Activated CD4-positive, alpha-beta T cell treated with anti-CD3 and anti-CD28 coated beads for 4 hours (primary cell): ENCODE measurements at places on chromosomes 6 and 20.

- DNase-seq: no peak
Observed at GRCh38 chr6:89035252-89036101, 45.1 kb upstream of the PNRC1 start.

DNA sequence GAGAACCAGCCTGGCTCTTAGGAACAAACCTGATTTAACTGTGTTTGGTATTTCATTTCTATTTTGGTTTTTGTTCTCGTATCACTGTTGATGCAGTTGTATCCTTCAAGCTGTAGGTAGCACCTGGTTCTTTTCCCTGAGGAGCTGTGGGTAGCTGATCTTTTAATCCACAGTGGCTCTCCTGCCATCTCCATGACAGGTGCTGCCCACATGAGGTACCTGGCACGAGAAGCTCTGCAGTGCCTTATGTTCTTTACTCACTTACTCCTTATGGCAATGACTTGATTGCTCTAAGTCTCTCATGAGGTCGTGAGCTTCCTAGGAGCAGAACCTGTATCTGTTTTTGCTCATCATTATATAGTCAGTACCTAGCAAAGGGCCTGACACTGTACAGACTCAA is 74.3 kb upstream of the EMILIN3 start:
- no peak for DNase-seq

GRCh38 chr6:155958550-155958949 is 502.9 kb upstream of the NOX3 start:
- DNase-seq: no peak

GRCh38 chr6:41648921-41649320 is 10.7 kb downstream of the MDFI start:
- DNase-seq: no peak

GRCh38 chr20:2387180-2387577 is 6.5 kb downstream of the TGM6 start:
- DNase-seq: peak; percentile 18

GRCh38 chr6:26045065-26045927 is 41.9 kb upstream of the HFE start:
- peak; percentile 74 for DNase-seq

GRCh38 chr6:134207421-134207820 is 110.5 kb downstream of the SGK1 start:
- no peak for DNase-seq

GRCh38 chr20:10713161-10713560 is 39.4 kb upstream of the JAG1 start:
- no peak for DNase-seq

DNA sequence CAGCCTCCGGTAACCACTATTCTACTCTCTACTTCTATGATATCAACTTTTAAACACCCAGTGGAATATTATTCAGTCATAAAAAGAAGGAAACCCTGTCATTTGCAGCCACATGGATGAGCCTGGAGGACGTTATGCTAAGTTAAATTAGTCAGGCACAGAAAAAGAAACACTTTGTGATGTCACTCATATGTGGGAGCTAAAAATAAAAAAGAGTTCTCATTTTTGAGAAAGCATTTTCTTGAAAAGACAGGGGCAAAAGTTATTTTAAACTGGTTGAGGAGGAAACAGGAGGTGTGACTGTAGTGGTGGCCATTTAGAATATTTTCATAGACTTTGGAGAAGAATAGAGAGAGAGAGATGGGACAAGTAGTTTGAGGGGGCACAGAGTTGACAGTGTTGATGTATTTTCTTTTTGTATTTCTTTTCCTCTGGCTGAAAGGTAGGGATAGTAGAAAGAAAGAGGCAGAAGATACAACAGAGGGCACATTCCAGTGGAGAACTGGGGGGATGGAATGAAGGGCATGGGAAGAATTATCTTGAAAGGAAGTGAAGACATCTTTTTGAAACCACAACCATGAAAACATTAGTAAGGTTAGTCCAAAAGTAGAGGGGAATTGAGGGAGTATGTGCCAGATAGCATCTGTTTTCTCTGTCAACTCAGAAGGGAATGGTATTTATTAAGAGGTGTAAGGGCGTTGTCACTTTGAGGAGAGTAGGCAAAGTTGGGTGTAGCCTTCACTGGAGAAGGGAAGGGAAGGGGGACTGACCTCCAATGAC is 181.3 kb upstream of the GMDS start:
- DNase-seq: no peak

DNA sequence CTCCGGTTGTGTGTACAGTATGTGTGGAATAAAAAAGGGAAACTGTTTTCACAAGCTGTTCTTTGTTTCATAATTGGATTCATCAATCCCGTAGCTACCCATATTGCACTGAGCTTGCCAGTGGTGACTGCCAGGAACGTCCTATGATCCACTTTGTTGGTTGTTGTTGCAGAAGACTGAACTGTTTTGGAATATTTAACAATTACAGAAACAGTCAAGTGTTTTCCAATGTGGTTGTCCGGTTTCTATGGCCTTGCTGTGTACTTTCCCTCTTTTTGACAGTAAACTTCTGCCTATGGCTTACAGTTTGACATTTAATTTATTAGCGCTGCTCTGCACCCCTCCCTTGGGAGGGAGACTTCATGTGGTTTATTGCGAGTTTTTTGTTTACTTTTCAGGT is 141.2 kb downstream of the DTNBP1 start:
- no peak for DNase-seq

DNA sequence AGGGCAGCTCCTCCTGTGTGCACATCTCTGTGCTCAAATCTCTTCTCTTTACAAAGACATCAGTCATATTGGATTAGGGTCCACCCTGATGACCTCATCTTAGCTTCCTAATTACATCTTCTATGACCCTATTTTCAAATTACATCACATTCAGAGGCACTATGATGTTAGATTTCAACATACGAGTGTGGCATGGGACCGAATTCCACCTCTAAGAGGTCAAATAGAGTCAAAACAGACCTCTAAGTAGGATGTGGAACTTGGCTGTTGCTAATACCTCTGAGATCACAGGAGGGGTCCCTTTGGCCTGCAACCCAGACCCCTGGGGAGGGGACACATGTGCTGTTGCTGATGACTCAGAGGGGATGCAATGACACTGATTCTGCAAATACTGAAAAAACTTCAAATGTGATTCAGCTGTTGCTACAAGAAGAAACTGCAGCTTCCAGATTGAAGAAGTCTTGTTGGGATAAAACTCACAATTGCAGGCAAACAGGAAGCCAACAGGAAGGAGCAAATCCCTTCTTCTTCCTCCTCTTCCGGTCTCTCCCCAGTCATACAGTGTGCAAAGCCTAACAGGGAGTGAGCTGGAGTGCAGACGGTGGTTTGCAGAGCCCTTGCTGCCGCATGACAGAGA is 216.2 kb downstream of the MYLK4 start:
- no peak for DNase-seq

- DNase-seq: no peak
Observed at GRCh38 chr20:63709149-63709527, 1.3 kb downstream of the ZGPAT start.

DNA sequence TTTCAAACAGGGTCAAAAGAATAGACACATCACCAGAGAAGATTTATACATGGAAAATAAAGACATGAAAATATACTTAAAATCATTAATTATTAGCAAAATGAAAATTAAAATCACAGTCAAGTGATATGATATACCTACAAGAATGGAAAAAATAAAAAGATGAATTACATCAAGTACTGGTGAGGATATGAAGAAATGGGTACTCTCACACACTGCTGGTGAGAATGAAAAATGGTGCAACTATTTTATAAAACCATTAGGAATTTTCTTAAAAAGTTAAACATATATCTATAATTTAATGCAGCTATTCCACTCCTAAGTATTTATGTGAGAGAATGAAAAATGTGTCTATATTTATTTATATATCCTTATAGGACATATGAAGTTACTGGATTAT is 136.3 kb upstream of the GRIK2 start:
- DNase-seq: no peak

DNA sequence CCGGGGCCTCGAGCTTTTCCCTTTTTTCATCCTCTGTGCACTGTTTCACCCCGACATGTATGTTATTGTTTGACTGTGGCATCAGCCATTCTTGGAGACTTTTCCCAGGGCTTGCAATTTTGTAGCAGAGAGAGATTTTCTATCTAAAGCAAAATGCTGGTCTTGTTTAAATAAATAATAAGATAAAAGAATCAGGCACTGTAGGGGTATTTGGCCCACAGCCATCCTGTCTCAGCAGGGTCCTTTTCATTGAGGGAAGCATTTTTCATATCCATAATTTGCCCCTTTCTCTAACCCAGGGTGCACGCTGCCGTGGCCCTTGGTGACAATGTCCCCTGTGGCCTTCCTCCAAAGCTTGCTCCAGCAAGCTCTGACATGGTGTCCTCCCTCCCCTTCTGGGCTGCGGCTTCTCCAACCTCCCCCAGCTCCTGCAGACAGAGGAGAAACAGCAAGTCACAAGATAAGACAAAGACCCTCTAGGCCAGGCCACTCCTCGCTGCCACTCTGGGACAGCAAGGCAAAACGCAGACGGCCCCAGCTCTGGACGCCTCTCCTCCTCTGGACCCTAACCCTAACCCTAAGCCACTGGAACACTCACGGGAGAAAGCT is 117.6 kb downstream of the MYLK4 start:
- DNase-seq: no peak

GRCh38 chr6:35507221-35507620 is 5.5 kb downstream of the TULP1 start:
- no peak for DNase-seq

DNA sequence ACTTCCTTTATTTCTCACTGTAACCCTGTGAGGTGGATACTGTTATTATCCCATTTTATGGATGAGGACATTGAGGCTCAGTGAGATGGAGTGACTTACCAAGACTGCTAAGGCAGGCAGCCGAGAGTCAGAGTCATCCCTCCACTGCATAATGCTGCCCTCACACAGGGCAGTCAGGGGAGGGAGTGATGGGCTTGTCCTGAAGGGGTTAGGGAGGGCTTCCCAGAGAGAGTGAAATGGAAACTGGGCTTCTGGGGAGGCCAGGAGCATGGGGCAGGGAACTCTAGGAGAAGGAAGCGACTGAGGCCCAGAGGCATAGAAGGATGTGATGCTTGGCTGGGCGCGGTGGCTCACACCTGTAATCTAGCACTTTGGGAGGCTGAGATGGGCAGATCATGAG is 31.1 kb downstream of the TM9SF4 start:
- DNase-seq: no peak

GRCh38 chr20:44206132-44206531 is 4.4 kb downstream of the OSER1 start:
- no peak for DNase-seq
